Activated CD4-positive, alpha-beta T cell treated with anti-CD3 and anti-CD28 coated beads, Interleukin-2, amount 10 ng/mL, durations not matched to agents 7 days and 5 days (primary cell): ENCODE measurements at places on chromosomes 1 and 21.

GRCh38 chr1:46034601-46035516 lies 97.6 kb downstream of the PIK3R3 start:
- DNase-seq = no peak

DNA sequence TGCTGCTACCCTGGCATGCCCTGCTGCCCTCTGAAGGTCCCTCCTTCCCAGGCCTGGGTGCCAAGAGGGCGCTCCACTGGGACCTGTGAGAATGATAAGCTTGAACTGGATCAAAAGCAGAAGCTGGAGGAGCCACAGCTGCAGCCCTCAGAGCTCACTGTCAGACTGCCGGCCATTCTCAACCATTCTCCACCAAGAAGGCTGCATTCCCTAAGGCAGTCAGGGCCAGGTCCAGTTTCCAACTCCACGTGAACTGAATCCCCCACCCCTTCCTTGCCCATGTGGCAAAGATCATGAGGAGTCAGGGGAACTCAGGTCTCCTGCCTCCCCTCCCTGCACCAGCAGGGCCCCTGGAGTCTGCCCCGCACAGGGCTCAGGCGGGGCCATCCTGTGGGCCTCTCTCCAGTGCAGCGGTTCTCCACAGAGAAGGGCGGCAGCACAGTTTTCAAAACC lies 19.5 kb downstream of the SLC1A7 start:
- no peak for DNase-seq

GRCh38 chr1:20723537-20724363 lies 5.9 kb upstream of the KIF17 start:
- no peak for DNase-seq

DNA sequence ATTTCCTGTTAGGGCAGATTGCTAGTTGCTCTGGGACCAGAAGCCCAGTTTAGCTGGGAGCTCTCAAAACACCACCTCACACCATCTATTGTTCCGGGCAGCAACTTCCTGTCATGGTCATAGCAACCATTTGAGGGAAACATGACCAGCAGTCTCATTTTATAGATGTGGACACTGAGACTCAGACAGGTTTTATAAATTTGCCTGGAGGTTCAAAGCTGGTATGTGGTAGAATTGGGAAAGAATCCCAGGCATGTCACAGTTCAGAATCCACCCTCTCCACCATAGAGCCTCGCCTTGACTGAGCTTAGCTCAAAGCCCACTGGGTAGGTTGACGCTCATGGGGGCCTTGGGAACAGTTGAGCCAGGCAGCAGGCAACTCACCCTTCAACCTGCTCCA lies 14.0 kb upstream of the TRIM67 start:
- DNase-seq = no peak

DNA sequence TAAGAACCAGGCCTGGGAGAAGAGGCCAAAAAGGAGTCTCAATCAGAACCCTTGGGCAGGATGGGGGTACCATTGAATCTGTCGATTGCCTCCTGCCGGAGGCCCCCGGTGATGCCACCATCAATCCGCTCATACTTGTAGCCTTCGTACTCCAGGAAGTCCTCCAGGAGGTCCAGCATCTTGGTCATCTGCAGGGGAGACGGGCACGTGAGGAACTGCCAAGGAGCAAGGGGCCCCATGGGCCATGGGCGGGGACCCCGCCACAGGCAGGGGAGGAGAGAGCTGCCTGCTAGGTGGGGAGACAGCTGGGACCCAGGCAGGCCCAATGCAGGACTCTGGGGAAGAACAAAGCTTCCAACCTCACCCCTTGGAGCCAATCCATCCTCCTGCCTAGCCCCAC lies 48.6 kb downstream of the CHD5 start:
- no peak for DNase-seq

DNA sequence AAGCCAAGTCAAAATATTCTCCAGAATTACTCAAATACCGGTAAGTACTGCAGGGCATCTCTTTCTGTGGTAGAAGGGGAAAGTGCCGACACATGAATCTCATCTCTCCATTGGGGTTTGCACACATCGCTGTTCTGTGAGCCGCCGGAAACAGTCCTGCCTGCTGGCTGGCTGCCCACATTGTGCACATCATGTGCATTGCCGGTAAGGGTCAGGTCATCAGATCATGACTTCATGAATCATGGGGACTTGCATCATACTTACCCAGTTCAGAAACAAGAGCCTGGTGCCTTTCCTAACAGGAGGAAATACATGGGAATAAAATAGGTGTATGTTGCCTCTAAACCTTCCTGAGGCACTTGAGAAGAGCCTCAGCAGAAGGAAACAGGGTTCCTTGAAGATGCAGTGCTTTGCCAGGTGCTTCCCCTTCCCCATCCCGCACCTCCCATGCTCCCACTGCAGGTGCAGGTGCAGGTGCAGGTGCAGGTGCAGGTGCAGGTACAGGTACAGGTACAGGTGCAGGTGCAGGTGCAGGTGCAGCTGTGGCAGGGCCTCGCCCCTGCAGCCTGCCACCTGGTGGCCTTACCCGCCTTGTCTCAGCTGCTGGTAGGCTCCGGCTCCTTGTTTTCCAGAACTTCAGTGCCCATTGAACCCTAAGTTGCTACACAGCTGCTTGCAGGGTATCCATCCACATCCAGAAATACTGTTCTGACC lies 26.5 kb downstream of the GPR137B start:
- no peak for DNase-seq

GRCh38 chr1:173330149-173330951 lies 123.2 kb upstream of the TNFSF4 start:
- no peak for DNase-seq

DNA sequence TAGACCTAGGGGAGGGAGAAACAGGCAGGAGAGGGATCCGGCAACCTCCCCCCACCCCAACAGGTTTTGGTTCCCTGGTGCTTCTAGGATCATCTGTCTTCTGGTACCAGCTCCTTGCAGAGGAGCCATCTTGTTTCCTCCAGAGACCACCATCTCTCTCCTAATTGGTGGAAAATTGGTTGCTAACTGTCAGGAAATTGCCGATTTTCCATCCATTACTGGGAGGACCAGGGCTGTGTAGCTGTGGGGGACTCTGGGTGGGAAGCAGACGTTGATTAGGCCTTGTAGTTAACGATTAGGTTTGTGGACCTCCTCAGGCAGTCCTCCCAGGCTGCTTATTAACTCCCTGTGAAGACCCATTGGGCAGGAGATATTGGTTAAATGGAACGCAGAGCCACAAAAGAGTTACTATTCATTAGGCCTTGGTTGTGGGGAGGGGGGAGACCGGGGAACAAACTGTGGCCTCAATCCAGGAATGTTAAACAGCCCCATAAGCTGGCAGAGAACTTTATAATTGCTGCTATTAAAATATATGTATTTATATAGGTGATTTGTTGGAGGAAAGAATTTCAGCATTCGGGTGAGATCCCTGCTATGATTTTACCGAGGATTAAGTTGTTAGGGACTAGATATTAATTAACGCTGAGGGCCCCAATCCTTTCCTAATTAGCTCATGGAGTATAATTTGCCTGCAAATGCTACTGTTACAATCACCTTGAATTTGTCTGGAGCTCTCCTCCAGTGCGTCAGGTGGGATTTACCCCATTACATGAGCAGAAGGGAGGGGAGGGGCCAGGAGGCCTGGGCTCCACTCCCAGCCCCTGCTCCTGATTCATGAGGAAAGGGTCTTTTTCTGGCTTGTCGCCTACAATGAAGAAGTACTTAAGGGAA lies 61.2 kb upstream of the TRABD2B start:
- no peak for DNase-seq

DNA sequence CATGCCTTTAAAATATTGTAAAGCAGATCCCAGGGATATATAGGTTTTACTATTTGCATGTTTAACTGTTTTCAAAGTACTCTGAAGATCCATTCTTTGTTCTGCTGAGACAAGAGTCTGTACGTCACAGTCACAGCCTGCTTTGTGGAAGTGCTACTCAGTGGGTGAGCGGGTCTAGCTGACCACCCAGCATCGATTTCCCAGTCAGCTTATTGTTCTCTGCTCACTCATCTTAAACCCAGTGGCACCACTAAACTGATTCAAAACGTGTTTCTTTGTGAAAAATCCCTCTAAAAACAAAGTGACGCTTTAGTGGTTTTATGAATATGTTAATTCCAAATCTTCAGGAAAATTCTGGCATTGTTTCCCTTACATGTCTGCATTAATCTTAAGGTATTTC lies 12.4 kb downstream of the PLPP3 start:
- no peak for DNase-seq

GRCh38 chr1:233543338-233544255 lies 70.3 kb upstream of the KCNK1 start:
- DNase-seq = no peak

- no peak for DNase-seq
Measured at GRCh38 chr1:39369565-39369964, 121.9 kb upstream of the BMP8A start.

DNA sequence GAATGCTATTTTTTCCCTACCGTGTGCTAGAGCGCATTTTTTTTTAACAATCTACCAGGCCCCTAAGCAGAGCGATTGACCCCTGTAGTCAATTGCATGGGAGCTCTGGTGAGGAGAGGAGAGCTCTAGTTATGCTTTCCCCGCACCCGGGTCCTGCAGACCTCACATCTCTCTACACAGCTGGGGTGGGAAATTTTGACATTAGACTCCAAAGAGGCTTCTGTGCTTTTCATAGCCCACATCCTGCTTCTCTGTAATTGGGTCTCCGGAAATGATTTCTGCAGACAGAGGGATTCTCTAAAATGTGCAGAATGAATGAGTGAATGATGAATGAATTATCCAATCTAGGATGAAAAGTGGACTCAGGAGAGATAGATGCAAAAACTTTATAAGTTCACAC lies 41.5 kb upstream of the DUSP10 start:
- DNase-seq = peak; percentile 37

GRCh38 chr1:45945426-45945825 lies 142.0 kb downstream of the MAST2 start:
- no peak for DNase-seq

- no peak for DNase-seq
Measured at GRCh38 chr1:210688512-210689234, 360.0 kb downstream of the HHAT start.

GRCh38 chr1:155607708-155608107 lies 2.3 kb upstream of the MSTO1 start:
- no peak for DNase-seq

DNA sequence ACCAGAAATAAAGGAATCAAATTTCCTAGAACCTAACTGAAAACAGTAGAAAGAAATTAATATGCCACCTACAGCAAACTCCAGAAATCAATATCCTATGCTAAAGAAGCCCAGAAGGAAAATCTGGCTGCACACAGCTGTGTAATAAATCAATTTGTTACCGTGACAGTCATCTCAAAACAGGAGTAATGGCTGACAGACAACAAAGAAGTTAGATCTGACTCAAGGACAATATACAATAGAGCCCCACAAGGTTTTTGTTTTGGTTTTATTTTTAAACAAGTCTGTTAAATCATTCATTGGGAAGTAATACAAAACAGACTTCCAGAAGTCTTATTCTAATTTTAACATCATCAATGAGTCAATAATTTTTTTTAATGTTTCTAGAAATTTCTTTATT lies 168.4 kb downstream of the RERE start:
- no peak for DNase-seq

- DNase-seq = no peak
Measured at GRCh38 chr1:248844526-248844925, 6.5 kb downstream of the ZNF672 start.

DNA sequence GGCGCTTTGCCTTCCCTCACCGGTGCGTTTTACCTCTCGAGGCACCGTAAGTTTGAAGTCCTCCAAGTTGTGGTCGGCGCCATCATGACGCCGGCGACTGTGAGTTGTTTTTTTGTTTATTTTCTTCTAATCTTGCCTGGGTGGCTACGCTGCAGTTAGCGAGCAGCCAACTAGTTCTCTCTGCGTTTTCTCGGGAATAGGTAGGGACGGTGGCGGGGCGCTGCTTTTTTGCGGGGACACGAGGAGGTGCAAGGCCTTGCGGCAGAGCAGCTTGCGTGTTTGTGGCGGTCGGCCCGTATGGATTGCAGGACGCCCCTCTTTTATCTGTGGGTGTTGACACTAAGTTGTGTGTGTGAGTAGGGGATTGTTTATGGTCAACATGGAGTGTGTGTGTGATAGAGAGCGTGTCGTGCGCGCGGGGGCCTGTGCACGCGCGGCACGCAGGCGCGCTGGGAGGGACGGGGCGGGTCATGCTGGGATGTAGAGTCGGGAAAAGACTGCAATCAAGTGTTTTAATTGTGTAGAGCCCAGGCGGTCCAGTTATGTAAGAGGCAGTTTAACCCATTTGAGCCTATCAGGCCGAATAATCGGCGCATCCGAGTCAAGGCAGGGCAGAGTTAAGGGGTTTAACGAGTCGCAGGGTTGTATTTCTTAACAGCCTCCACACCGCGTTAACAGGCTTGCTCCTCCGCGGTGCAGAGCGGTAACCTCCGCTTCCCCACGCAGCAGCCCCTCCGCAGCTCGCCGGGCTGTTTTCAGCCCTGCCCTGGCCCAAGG lies 1.2 kb upstream of the NEGR1 start:
- peak; percentile 10 for DNase-seq

- DNase-seq = no peak
Measured at GRCh38 chr1:201551877-201552731, 13.2 kb downstream of the NAV1 start.

- no peak for DNase-seq
Measured at GRCh38 chr1:159845751-159846629, 16.5 kb downstream of the VSIG8 start.

- DNase-seq = no peak
Measured at GRCh38 chr21:43733529-43734071, 14.7 kb downstream of the PDXK start.

- DNase-seq = no peak
Measured at GRCh38 chr21:26945916-26946675, 20.8 kb downstream of the ADAMTS5 start.

DNA sequence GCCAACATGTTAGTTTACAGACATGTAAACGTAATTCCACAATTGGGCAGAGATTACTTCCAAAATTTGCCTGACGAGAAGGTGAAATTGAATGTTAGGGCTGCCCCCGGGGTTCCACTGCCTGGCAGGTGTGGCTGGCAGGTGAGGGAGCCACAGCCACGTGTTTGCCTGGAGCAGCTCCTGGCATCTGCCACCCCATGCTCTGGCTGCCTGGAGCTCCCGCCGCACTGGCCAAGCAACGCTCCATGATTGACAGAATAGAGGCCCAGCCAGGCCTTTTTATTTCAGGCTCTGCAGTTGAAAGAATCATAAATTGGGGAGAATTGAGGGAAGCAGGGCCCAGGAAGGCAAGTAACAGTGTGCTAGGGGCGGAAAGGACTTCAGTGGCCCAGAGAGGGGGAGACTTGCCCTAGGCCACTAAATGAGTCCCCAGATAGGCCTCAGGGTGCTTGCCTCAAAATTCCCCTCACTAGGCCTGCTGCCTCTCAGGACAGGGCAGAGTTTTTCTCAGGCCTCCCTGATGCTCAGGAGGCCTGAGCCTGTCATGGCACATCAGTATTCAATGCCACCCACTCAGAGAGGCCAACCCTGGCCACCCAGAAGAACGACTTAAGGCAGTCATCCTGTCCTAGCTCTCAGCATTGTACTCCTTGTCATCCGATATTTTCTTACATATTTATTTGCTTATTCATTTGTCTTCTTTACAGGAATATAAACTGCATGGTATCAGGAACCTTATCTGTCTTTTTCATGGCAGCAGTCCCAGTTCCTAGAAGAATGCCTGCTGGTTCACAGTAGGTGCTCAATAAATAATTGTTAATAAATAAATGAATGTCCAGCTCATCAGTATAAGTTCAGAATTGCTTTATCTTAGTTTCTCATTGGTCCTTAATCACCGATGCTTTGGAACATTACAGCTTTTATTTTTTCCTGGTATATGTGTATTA lies 16.6 kb upstream of the S1PR1 start:
- DNase-seq = no peak

GRCh38 chr1:117009132-117009531 lies 7.6 kb downstream of the CD101 start:
- DNase-seq = peak; percentile 34
